CD14-positive monocyte (primary cell): ENCODE measurements at places on chromosomes 3 and 15.
A peak's percentile ranks its signal among the peaks of the same experiment; 100 is the strongest.

DNA sequence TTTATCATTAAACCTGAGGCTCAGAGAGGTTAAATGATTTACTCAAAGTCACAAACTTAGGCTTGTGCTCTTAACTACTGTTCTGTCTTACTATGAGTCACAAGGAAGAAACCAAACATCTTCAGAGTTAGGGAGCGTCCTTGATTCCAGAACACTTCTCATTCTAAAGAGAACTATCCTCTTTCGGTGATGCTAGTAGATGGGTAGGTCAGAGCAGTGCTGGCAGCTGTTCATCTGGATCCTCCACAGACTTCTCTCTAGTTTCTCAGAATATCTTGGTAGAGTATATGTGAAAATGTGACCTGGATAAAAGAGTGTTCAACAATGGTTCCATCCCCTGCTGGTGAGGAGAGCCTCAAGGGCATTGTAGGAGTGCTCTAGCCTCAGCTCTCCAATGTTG lies 3.3 kb downstream of the ARL6IP5 start:
- DNase-seq, result no peak
- H3K4me3 ChIP-seq, result no peak overlapping the region
- H3K4me1 ChIP-seq, result peaks cover 89% of the 10 kb centered on the region
- H3K36me3 ChIP-seq, result peaks cover 7% of the 10 kb centered on the region
- peak overlapping the region; percentile 94 for H3K27ac ChIP-seq
- H3K27me3 ChIP-seq, result no peaks in the 10 kb centered on the region

- H3K36me3 ChIP-seq, result no peaks in the 10 kb centered on the region
- DNase-seq, result peak; percentile 70
- H3K4me1 ChIP-seq, result peaks cover 31% of the 10 kb centered on the region
- no peak overlapping the region for H3K4me3 ChIP-seq
Measured at GRCh38 chr3:72558001-72558400, 290.2 kb downstream of the SHQ1 start.

DNA sequence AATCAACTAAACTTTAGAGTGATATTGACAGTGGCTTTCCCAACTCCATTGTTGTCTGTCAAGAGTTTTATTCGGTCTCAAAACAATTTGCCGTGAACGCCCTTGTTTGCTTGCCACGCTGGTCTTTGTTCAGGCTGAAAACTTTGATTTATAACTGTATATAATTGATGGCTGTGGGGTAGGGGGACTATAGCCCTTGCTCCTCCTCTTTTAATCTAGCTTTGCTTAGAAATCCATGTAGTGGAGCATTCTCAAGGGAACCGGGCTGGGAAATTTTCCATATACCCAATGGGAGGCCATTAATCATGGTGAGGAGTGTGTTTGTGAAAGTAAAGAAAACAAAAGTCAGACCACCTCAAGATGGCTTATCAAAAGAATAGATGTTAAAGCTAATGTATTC lies 339.8 kb upstream of the RARB start:
- no peak overlapping the region for H3K4me3 ChIP-seq
- H3K4me1 ChIP-seq, result no peaks in the 10 kb centered on the region
- H3K27ac ChIP-seq, result no peak overlapping the region
- H3K27me3 ChIP-seq, result no peaks in the 10 kb centered on the region

DNA sequence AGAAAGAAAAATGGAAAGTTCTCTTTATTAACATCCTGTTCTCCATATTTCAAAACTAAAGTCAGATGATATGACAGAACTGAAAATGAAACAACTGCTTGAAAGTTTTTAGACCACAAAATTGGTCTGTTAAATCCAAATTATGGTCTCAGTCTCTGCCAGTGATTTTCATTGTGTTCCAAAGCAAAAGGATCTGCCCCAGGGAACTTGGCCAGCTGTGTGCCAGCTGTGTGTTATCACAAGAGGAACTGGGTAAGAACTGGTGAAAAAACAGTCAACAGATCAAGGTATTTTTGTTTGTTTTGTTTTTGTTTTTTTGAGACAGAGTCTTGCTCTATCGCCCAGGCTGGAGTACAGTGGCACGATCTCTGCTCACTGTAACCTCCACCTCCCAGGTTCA lies 323.3 kb downstream of the CTNNB1 start:
- H3K4me3 ChIP-seq, result no peak overlapping the region
- no peak for DNase-seq
- H3K4me1 ChIP-seq, result peaks cover 4% of the 10 kb centered on the region
- no peak overlapping the region for H3K27ac ChIP-seq
- no peaks in the 10 kb centered on the region for H3K36me3 ChIP-seq

DNA sequence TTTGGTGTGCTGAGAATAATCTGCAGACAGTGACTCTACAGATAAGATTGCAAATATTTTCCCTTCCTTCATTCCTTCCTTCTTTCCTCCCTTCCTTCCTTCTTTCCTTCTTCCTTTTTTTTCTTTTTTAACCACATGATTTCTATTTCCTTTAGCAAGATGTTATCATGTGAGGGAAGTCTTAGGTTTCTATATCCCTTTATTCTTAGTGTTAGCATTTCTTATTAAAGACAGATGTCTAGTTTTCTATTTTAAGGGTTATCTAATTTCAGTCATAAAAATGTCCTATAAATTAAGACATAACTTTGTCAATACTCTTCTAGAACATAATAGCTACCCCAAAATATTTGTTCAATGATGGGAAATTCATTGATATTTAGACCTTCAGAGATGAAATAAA lies 470.9 kb downstream of the LPP start:
- no peaks in the 10 kb centered on the region for H3K27me3 ChIP-seq
- H3K27ac ChIP-seq, result no peak overlapping the region
- peaks cover 7% of the 10 kb centered on the region for H3K4me1 ChIP-seq
- DNase-seq, result no peak
- H3K36me3 ChIP-seq, result no peaks in the 10 kb centered on the region
- no peak overlapping the region for H3K4me3 ChIP-seq

- no peak overlapping the region for H3K27ac ChIP-seq
- DNase-seq, result no peak
- H3K36me3 ChIP-seq, result no peaks in the 10 kb centered on the region
- no peaks in the 10 kb centered on the region for H3K4me1 ChIP-seq
- no peaks in the 10 kb centered on the region for H3K27me3 ChIP-seq
Measured at GRCh38 chr15:77710637-77711036, 77.9 kb upstream of the LINGO1 start.

GRCh38 chr15:81294516-81294880 lies 29.4 kb downstream of the STARD5 start:
- DNase-seq, result peak; percentile 48
- H3K4me3 ChIP-seq, result no peak overlapping the region
- no peaks in the 10 kb centered on the region for H3K27me3 ChIP-seq

DNA sequence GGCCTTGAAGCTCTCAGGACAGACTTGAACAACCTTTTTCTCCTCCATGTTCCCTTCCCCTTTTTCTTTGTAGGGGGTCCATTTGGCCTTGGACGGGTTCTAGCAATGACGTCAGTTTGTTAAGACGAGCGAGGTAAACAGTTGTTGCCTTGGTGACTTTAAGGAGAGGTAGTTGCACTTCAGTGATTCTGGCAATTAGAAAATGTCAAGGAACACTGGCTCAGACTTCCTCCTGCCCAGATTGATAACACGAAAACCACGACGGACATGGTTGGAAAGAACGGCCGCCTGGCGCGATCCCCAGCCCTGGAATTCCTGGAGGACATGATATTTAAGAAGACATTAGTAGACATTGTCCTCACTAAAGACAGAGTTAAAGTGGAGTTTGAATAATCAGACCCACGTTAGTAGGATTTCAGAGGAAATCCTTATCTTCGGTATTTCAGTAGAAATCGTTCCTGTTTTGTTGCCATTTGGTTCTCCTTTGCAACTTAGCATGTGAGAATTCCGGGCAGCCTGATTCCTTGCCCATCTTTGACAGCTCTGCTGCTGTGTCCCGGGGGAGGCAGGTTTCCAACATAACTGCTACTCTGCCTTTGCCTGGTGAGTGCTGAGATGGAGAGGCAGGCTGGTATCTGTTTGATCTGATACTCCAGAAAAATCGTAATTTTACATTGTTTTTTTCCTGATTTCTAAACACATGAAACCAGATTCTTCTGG lies 87.3 kb downstream of the ST6GAL1 start:
- no peak for DNase-seq
- H3K4me3 ChIP-seq, result no peak overlapping the region
- peak overlapping the region; percentile 73 for H3K27ac ChIP-seq
- H3K27me3 ChIP-seq, result no peaks in the 10 kb centered on the region

DNA sequence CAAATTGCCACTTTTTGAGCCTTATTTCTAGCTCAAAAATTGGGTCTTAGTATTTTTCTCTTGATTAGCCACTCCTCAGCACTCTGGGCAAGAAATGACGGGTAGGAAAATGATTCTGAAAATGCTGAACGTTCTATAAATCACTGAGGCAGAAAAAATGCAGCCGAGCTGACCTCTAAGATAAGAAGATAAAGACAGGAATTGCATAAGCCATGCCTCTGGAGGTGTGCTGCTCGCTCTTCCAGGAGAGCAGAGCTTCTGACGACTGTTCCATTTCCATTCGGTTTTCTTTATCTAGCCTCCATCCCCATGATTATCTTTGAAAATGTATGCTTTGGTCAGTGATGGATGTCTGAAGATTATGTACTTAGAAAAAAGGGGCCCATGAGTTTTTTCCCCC lies 558.8 kb upstream of the ADAMTS9 start:
- H3K27me3 ChIP-seq, result no peaks in the 10 kb centered on the region
- H3K27ac ChIP-seq, result no peak overlapping the region
- H3K4me3 ChIP-seq, result no peak overlapping the region

- no peak overlapping the region for H3K4me3 ChIP-seq
- H3K27me3 ChIP-seq, result no peaks in the 10 kb centered on the region
- no peak overlapping the region for H3K27ac ChIP-seq
- DNase-seq, result no peak
Measured at GRCh38 chr3:193573403-193574191, 18.9 kb upstream of the ATP13A4 start.

GRCh38 chr15:59797756-59798604 lies 108.9 kb upstream of the BNIP2 start:
- H3K36me3 ChIP-seq, result no peaks in the 10 kb centered on the region
- no peak for DNase-seq
- no peak overlapping the region for H3K27ac ChIP-seq
- no peaks in the 10 kb centered on the region for H3K4me1 ChIP-seq
- no peaks in the 10 kb centered on the region for H3K27me3 ChIP-seq
- no peak overlapping the region for H3K4me3 ChIP-seq

DNA sequence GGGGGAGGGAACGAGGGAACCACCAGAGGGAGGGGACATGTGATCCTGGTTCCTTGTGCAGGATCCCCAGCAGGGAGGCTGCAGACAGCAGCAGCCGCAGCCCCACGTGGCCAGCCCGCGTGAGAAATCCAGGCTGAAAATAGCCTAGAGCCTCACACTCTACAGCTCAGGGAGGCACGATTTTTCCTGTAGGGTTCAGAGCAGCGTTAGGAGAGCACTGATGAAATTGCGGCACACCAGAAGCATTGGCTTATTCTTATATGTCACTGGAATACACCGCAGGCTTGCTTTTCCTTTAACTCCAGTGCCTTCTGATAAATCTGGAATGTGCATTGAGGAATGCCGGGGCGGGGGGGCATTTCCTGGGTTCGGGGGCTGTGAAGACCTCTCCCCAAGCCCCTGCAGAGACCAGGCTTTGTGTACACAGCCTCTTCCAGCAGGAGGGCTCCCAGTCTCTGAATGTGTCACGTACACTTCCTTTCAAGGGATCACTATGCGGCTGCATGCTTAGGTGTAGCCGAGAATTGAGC lies 193.0 kb downstream of the ATP10A start:
- no peak for DNase-seq
- H3K27me3 ChIP-seq, result peaks cover 11% of the 10 kb centered on the region
- H3K27ac ChIP-seq, result no peak overlapping the region
- H3K4me3 ChIP-seq, result no peak overlapping the region
- no peaks in the 10 kb centered on the region for H3K36me3 ChIP-seq
- H3K4me1 ChIP-seq, result no peaks in the 10 kb centered on the region

GRCh38 chr3:194244167-194244566 lies 107.0 kb downstream of the CPN2 start:
- DNase-seq, result no peak
- no peak overlapping the region for H3K27ac ChIP-seq
- no peaks in the 10 kb centered on the region for H3K27me3 ChIP-seq
- no peaks in the 10 kb centered on the region for H3K36me3 ChIP-seq

- H3K27ac ChIP-seq, result no peak overlapping the region
- no peaks in the 10 kb centered on the region for H3K27me3 ChIP-seq
- DNase-seq, result no peak
- H3K4me3 ChIP-seq, result no peak overlapping the region
Measured at GRCh38 chr3:194812176-194812575, 126.5 kb downstream of the FAM43A start.

- no peaks in the 10 kb centered on the region for H3K4me1 ChIP-seq
- DNase-seq, result no peak
- H3K27me3 ChIP-seq, result no peaks in the 10 kb centered on the region
Measured at GRCh38 chr3:16140116-16140893, 34.2 kb upstream of the GALNT15 start.

GRCh38 chr15:101657968-101658784 lies 6.0 kb upstream of the TM2D3 start:
- H3K4me1 ChIP-seq, result peaks cover 24% of the 10 kb centered on the region
- no peak overlapping the region for H3K4me3 ChIP-seq
- DNase-seq, result no peak
- H3K27ac ChIP-seq, result no peak overlapping the region
- H3K27me3 ChIP-seq, result no peaks in the 10 kb centered on the region

DNA sequence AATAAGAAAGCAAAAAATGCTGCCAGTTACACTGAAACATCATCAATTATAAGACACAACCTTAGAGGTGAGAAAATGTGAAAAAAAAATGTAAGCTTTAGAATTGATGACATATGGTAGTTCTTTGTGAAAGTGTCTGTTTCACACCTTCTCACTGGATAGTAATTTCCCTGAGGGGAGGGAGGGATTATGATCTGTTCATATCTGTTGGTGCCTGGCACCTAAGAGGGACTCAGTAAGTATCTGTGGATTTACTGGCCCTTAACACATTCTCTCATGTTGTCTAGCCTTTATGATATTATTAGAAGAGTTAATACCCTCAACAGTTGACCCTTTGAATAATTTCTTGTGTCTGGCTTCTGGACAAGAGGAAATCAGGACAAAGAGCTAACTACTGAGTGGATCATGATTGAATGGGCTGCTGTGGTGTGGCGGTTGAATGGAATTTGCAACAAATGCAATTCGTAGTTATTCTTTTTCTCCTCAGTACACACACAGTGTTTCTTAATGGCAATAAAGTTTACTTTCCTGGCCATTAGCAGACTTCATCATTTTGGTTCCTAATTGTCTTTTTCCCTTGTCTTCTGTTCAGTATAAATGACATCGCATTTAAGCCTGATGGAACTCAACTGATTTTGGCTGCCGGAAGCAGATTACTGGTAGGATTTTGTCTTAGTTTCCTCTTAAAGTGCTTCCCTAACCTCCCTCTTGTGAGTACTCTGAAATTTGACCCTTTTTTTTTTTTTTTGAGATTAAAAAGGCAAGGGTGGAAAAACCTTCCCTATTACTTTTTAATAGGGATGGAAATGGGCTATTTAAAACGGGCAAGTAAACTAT lies 9.5 kb downstream of the IFT122 start:
- DNase-seq, result no peak
- no peak overlapping the region for H3K27ac ChIP-seq
- no peaks in the 10 kb centered on the region for H3K27me3 ChIP-seq
- peaks cover 31% of the 10 kb centered on the region for H3K36me3 ChIP-seq
- no peak overlapping the region for H3K4me3 ChIP-seq
- peaks cover 7% of the 10 kb centered on the region for H3K4me1 ChIP-seq
